ENCODE measurements at places on chromosomes 7 and 10. TPM values are rescaled to one million over a fixed set of nuclear protein-coding genes. Genes with fewer than 3 reads are reported as not detected.

The EEPD1 gene
- 2.6 TPM for total RNA-seq

The STEAP1 gene
- not detected for total RNA-seq

- no peak for DNase-seq
- H3K36me3 ChIP-seq = no peaks in the 10 kb centered on the region
- peak within 1 kb of the TSS; percentile 60 for H3K4me3 ChIP-seq
- H3K27me3 ChIP-seq = peaks cover 31% of the 10 kb centered on the region
These were observed at the start of gene FKBP9 for GRCh38 chr7:32957326-32958045. Gene FKBP9 (plus strand): TSS chr7:32957440. CDS start chr7:32957574, 134 bp downstream.

DNA sequence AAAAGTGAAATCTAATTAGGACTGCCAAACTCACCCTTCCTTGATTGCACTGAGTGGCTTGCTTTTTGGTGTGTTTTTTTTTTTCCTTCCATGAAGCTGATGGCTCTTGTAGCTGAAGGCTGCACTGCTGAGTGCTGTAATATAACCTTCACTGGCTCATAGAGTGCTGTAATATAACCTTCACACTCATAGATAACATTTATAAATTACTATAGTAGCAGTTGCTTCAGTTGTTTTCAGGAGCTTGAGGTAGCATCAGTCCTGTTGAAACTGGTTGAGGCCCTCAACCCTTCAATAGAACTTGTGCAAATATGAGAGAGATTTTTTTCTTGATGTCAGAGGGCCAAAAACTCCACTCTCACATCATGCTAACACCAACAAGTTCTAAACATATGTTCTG, 404.9 kb upstream of the MBL2 start:
- no peak for DNase-seq
- no peak overlapping the region for H3K4me3 ChIP-seq
- no peaks in the 10 kb centered on the region for H3K36me3 ChIP-seq
- H3K4me1 ChIP-seq = no peaks in the 10 kb centered on the region
- no peaks in the 10 kb centered on the region for H3K27me3 ChIP-seq
- no peak overlapping the region for H3K27ac ChIP-seq

DNA sequence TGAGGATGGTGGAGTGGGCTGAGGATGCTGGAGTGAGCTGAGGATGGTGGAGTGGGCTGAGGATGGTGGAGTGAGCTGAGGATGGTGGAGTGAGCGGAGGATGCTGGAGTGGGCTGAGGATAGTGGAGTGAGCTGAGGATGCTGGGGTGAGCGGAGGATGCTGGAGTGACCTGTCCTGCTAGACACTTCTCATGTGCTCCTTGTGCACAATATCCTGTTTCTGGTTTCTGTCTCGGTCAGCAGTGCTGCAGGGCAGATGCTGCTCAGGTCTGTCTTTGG, 29.2 kb downstream of the ANXA8 start:
- no peak overlapping the region for H3K27ac ChIP-seq
- H3K4me3 ChIP-seq = no peak overlapping the region
- H3K27me3 ChIP-seq = peaks cover 15% of the 10 kb centered on the region
- H3K4me1 ChIP-seq = no peaks in the 10 kb centered on the region
- no peak for DNase-seq

GRCh38 chr7:26657206-26657641, 207.2 kb downstream of the SKAP2 start:
- no peak overlapping the region for H3K27ac ChIP-seq
- no peaks in the 10 kb centered on the region for H3K36me3 ChIP-seq
- H3K27me3 ChIP-seq = peaks cover 22% of the 10 kb centered on the region
- no peak overlapping the region for H3K4me3 ChIP-seq
- DNase-seq = no peak
- H3K4me1 ChIP-seq = no peaks in the 10 kb centered on the region
